ENCODE measurements at places on chromosomes 6 and 20.

DNA sequence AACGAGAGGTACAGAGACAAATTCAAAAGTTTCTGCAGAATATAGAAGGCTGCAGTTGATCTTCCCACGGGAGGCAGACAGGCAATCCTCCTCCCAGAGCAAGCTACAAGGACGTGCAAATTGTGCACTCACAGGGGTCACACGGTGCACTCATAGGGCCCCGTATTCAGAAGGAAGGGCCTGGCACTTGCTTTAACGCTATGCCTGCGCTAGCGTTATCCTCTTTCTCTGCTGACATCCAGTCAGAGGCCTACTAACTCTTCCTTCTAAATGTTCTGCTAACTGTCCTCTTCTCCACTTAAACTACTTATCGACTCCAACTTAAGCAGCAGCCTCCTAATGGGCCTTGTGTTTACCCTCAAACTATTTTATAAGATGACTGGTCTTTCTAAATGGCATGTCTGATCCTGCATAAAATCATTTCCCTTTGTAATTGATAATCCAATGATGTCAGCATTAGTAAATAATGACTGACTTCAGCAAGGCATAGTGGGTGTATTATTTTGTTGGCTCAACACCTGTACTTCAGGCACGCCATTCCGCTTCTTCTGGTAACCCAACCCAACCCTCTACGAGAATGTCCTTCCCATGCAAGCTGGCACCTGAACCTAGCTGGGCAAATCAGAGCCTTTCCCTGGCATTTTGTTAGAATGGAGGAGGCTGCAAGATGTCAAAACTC lies 2.2 kb downstream of the IFNGR1 start:
- DNase-seq: peak; percentile 51

GRCh38 chr6:160274871-160275510 lies 16.4 kb upstream of the SLC22A2 start:
- DNase-seq: peak; percentile 83

DNA sequence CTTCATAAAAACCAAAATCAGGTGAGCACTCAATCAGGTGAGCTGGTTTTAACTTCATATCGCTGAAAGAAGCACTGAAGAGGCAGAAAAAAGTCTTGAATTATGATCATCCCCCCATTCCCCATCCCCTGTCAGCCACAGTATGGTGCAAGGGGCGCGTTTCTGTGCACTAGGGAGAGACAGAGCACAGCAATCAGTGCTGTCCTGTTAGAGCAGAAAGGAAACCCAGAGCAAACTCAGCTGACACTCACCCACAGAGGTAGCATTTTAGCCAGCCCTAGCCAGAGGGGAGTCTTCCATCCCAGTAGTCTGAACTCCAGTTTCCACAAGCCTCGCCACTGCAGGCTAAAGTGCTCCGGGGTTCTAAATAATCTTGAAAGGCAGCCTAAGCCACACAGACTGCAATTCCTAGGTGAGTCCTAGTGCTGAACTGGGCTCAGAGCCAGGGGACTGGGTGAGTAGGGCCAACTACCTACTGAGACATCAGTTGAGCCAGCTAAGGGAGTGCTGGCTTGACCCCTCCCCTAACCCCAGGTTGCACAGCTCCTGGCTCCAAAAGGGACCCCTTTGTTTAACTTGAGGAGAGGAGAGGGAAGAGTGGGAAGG lies 1352.6 kb upstream of the GJE1 start:
- DNase-seq: no peak

- DNase-seq: peak; percentile 99
These were observed 39.5 kb downstream of the PIGU start for GRCh38 chr20:34637245-34638038.

DNA sequence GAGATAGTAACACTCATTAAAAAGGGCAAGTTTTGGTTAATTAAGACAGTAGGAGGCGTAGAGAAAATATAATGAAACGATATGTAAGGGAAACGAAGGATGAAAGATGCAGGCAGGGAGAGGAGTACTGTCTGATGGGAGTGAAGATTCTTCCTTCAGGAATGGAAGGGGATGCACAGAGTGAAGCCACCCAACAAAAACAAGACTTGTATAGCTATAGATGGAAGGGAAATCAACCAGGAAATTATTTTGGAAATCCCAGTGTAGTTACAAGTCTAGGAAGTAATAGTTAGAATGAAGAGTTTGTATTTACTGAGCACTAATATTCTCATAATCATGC lies 19.7 kb upstream of the HLA-DRB1 start:
- DNase-seq: no peak

GRCh38 chr20:47999166-47999565 lies 213.9 kb upstream of the SULF2 start:
- no peak for DNase-seq

- no peak for DNase-seq
These were observed 20.5 kb downstream of the GCLC start for GRCh38 chr6:53524455-53524815.

GRCh38 chr6:99366852-99367251 lies 17.4 kb upstream of the FAXC start:
- DNase-seq: no peak

DNA sequence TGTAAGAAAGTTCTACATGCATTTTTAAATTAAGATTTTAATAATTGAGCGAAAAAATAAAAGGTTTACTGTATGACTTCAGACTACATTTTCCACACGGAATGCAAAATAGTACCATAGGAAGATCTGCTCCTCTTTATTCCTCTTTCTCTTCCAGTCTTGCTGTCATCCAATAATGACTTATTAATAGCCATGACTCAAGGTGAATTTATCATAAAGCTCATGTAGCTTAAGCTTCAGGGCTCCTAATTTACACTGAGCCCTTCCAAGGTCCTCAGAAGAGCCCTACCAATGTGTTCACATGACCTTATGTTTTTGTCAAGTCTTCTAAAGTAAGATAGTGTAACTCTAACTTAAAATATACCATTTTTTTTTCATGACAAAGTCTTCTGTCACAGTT lies 510.1 kb downstream of the PHF3 start:
- no peak for DNase-seq

- no peak for DNase-seq
These were observed 88.8 kb downstream of the PRL start for GRCh38 chr6:22208026-22208425.

- DNase-seq: no peak
These were observed 25.9 kb upstream of the TFAP2B start for GRCh38 chr6:50792771-50793170.

- DNase-seq: no peak
These were observed 1.4 kb downstream of the NCOA7 start for GRCh38 chr6:125792172-125792571.

DNA sequence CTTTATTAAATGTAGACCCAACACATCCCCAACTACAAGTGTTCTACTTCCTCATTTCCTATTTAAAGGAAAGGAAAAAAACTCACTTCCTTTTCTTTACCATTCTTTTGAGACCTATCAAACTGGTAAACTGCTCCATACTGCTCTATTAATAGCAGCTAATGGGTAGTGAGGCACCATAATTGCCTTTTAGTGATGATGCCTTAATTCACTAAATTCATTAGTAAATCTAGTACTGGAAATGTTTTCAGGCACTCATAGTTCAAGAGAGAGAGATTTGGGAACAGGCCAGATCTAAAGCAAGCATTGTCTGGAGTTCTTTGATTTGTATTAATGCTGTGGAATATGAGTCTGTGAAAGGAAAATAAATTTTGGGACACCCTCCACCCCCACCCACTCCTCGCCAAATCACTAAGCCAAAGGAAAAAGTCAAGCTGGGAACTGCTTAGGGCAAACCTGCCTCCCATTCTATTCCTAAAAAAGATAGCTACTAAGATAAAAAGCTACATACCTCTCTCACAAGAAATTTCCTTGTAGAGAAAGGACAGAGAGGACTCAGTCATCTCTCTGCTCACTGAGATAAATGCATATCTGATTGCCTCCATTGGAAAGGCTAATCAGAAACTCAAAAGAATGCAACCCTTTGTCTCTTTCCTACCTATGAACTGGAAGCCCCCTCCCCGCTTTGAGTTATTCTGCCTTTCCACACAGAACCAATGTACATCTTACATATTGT lies 13.6 kb upstream of the IBTK start:
- DNase-seq: no peak

GRCh38 chr6:137589067-137589848 lies 95.1 kb upstream of the OLIG3 start:
- no peak for DNase-seq

DNA sequence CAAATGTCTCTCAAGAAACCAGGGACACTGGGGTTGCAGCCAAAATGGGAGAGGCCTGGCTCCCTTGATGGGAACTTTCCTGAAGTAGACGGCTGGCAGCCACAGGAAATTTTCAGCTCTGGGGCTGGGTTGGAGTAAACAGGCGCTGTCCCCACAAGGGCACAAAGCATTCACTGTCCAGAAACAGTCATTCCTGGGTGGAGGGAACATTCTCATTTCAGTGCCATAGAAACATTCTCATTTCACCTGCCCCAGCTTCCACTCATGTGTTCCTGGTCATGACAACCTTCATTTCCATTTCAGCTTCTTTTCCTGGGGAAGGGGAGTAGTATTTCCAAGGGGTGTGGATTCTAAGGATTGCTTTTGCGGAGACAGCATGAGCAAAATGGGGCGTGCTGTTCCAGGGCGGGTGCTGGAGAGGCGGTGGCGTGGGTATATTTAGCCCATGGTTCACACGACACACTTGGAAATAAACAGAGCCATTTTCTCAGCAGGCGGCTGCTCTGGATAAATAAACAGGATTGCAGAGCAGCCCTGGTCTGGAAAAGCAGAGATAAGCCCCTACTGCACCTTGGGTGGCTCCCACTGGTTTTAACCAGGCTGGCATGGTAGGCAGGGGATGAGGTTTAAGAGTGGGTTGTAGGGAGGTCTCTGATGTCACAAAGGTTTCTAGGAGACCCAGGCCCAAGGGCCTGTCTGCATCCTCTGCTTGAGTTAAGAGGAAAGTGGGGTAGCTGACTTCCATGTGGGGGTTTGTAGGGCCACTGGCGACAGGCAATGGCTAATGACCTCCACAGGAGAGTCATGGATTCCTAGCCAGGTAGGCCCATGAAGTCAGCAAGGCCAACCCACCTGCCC lies 32.9 kb downstream of the COX4I2 start:
- DNase-seq: peak; percentile 96

DNA sequence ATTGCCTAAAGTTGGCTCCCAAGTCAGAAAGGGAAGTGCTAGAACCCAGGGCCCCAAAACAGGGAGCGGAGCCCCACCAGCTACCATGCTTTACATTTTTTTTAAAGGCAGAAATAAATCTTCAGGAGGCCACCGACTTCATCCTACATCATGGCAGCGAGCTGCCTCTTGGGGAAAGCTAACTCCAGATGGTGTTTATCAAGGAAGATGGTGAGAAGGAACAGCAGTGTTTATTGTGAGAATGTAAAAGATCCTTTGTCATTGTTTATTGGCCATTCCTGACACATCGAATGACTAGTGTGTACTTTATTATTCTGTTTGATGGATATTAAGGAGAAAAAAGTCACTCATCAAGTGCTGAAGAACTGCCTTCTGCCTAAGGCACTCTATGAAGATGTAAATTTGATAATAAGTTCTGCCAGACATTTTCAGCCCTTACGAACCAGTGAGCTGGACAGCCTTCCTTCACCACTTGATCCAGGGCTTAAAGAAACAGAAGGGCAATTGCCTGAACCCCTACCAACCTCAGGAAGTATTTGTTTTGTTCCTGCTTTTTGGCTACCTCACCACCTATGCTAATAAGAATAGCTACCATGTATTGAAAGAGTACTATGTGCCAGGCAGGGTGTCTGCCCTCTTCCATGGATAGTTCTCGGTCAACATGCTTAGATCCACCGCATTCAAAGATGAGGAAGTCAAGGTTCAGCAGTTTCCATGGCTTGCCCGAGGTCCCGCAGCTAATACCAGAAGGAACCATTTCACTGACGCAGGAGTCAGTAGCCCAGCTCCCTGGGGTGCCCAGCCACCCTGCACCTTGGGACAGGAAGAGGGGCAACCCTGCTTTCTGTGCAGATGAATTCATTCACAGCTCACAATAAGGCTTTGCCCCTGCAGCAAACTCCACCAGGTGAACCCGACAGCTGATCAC lies 194.7 kb upstream of the RREB1 start:
- no peak for DNase-seq

DNA sequence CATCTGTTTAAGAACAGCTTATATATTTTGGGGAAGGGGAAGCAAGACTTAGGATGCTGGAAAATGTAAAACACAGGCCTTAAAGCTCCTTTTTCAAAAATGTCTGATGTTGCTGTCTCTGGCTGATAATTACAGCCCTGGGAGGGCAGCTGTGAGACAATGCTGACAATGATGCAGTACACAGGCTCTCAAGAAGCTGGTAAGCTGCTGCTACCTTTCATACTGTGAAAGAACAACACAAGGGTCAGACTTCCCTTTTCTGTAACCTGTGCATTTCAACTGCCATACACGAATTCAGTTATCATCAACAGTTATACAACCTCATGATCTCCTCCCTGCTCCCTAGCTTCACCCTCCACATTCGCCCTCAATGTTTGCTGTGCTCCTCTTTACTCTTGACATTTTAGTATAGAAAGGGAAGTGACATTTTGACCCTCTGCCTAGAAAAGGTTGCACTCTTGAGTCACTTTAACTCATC lies 25.2 kb downstream of the MAP7 start:
- peak; percentile 89 for DNase-seq

DNA sequence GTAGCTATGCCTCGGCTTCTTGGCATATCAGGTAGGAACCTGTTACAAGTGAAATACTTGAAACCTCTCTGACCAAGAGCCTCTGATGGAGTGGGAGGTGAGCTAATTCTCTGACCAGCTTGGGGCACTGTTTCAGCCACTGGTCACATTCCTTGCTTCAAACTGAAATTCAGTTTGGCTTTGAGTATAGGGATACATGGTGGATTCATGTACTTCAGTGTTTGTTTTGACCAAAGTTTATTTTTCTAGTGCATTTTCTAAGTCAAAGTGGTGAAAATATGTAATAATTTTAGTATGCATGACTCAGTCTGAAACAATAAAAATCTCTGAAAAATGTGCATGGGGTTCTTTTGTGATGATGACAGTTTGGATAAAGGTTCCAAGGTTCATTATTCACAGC lies 18.6 kb downstream of the TTPAL start:
- DNase-seq: no peak

- no peak for DNase-seq
These were observed 26.0 kb downstream of the DSTN start for GRCh38 chr20:17595856-17596255.

DNA sequence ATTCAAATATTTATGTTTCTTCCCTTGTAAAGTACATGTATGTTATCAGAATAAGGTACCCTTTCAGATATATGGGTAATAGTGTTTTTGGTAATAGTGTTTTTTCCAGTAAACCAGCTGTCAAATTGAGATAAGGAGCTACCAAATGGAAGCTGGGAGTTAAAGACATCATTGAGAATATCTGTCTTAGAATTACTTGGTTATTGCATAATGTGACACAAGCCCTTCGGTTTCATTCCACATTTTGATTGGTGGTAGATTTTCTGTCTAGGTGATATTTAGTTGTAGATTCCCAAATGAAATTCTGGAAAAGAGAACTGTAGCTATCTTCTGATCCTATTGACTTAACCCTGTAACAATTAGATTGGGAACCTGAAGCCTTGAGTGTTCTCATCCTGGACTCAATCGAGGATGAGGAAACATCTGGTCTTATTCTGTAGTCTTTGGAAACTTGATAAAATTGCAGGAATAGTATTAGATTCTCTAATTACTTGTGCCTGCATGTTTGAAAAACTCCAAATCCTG lies 75.1 kb upstream of the SYNJ2 start:
- DNase-seq: no peak

Measured in pons (tissue), 1 donor.